HS-27A (cell line): ENCODE measurements at places on chromosomes 1 and 21.

GRCh38 chr1:109925159-109925990 is 14.7 kb downstream of the CSF1 start:
- no peak for DNase-seq

DNA sequence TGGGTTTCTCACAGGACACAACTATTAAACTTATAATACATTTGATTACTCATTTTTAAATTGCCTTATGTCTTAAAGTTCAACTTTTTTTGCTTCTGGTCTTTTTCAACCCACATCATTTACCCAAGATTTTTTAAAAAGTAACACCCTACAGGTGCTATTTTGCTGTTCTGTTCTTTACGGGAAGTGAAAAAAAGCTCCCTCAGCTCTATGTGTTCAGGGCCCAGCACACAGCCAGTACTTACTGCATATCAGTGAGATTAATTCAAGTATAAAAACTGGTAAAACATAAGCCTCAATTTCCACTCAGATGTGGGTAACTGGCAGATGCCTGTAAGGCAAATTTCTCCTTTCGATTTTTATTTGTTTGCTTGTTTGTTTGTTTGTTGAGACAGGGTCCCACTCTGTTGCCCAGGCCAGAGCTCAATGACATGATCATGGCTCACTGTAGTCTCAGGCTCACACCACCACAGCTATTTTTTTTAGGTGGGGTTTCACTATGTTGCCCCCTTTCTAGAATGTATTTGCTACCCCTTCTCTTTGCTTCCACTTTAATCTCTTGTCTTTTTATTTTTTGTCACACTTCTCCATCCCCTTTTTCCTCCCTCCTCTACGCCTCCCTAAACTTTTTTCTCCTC is 20.3 kb downstream of the RNASEL start:
- no peak for DNase-seq

DNA sequence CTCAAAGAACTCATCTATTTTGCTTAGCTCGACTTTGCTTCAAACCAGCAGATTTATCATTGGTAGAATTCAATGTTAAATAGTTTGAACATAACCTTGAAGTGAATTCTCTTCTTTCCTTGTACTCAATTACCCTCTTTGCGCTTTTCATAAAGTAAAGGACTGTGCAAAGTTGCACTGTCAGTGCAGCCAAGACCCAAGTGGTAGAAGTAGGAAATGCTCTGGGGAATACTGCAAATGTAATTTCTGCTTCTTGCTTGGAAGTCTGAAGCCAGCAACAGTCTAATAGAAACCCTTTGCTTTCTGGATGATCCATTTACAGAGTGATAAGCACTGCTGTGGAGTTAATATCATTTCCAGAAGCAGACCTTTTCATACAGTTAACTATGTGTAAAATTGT is 936.7 kb upstream of the TMPRSS15 start:
- DNase-seq, result no peak

- DNase-seq, result no peak
Observed at GRCh38 chr1:41529621-41530395, 45.3 kb upstream of the EDN2 start.

GRCh38 chr1:152699746-152700145 is 1.6 kb downstream of the LCE2A start:
- DNase-seq, result no peak

- no peak for DNase-seq
Observed at GRCh38 chr1:115982400-115982799, 6.1 kb downstream of the SLC22A15 start.

DNA sequence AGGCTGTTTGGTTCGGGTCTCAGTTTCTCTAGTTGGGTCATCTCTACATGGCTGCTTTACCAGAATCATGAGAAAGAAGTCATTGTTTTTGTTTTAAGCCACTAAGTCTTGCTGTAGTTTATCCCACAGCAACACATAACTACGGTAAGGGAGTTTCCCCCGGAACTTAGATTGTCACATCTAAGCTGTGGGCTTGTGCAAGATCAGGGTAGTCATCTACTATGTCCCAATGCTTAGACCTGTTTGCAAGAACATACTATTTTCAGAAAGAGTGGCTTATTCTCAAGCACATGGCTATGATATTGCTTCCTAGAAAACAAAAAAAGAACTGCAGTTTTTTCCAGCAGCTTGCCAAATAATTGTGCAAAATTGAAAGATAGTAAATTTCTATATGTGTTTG is 18.0 kb upstream of the OLIG2 start:
- DNase-seq, result no peak

DNA sequence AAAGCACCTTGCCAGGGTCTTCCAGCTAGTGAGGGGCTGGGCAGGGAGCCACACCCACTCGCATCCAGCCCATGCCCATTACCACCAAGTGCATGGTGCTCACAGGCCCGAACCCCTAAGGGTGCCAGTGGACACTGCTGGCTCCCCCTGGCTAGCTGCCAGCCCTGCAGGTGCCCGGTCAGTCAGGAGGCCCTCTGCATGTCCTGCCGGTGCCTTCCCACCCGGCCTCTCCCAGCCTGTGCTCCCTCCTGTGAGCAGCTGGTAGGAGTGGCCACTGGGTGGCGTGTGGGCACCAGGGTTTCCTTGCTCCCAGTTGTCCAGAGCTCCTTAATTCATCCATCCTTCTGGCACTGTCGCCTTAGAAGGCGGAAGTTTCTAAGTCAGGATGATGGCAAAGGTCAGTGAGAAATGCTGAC is 33.4 kb downstream of the QSOX1 start:
- no peak for DNase-seq

GRCh38 chr1:1358433-1359271 is at the start of gene MXRA8:
Gene MXRA8 (minus strand): TSS chr1:1358555. CDS start chr1:1358504, 51 bp downstream.
- DNase-seq, result no peak

DNA sequence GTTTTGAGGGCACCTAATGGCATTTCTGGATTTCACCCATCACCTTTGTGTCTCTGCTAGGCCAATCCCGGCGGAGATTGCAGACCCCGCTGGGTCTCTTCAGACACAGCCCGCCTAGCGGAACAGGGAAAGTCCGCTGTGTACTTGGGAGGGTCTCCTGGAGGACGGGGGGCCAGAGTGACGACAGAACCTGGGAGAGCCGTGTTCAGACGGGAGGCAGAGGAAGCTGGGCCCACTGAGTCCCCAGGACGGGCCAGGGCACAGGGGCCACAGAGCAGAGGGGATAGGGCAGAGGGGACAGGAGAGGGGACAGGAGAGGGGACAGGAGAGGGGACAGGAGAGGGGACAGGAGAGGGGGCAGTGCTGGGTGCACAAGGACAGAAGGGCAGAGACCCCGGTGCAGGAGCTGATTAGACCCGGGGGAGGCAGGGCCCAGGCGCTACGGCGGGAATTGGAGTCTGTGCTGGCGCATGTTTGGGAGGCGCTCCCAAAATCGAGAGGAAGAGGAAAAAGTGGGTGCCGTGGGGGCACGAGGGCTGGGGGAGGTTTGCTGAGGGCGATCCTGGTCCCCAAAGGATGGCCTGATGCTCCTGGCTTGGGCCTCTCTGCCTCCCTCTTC is 12.7 kb downstream of the TRPM2 start:
- no peak for DNase-seq

DNA sequence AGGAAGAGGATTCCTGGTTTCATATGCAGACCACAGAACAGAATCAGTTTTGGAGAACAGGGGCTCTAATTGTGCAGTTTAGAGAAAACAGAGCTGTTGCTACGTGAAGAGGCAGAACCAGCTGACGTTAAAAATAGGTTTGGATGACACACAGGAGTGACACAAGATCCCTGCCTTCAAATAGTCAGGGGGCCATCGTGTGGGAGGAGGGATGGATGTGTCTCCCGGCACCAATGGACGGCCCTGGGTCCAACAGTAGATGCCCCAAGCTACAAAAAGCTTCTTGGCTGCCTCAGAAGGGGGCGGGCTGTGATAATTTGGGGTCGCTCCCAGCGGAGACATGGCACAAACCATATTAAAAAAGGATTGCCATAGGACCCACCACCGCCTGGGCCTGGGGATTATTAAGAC is 87.8 kb downstream of the MRPL37 start:
- DNase-seq, result no peak

DNA sequence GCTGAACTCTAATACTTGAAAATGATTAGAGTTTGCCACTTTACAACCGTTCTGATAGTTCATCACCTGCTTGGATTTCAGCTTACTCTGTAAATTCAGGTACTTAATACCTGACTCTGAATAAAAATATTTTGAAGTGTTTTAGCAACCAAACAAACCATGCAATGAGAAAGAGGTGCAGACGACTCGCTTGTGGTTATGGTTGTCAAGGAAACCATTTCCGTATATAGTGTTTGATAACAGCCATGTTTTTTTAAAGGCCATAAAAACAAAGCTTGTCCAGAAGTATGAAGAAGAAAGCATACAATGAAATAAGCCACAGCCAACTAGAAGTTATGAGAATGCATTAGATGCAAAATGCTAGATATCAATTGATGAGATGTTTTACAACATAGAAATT is 167.2 kb upstream of the HMCN1 start:
- no peak for DNase-seq

DNA sequence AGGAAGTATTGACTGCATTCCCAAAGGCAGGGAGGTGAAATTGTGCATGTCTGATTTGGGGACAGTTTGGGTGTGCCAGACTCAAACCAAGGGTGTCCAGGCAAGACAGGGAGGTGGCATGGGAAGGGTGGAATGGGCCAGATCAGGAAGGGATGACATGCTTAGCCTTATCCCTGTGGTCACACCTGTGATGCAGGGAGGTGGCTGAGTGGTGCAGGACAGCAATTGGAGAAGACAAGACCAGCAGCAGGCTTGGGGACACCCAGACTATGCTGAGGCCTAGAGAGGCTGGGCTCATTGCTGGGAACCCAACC is 4.0 kb downstream of the FOXO6 start:
- DNase-seq, result no peak

DNA sequence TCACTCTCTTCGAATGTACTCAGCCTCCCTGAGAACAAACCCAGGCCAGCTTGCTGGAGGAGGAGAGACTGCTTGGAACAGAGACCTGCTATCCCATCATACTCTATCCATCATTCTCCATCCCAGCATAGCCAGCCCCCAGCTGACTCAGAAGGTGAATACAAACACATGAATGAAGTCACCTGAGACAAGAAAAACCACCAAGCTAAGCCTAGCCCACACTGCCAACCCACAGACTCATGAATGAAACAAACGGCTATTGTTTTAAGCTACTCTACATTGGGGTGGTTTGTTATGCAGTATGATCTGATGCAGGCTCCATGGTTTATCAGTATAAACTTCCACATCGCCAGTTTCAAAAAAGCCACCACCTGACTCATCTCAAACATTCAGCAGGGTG is 395.6 kb downstream of the SETD4 start:
- no peak for DNase-seq

- peak; percentile 59 for DNase-seq
Observed at GRCh38 chr1:91404151-91405012, at the start of gene HFM1. Gene HFM1 (minus strand): TSS chr1:91404837. CDS start chr1:91401082, 3,755 bp downstream.

DNA sequence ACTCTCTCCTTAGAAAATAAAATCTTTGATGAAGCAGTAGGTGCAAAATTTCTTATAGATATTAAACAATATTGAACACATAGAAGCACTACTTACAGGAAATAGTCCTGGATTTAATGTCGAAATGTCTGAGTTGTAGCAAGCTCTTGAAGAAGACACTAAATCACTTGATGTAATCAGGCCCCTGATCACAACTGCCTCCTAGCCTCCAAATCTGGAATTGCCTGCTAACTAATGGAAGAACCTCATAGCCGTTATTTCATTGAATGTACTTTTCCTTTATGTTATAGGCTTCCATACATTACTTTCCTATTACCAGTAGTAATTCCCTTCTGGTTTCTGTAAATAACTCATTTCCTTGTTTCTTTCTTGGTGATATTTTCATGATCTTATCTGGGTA is 675.7 kb upstream of the CHRM3 start:
- DNase-seq, result no peak
